ENCODE measurements at places on chromosomes 7 and 10.

DNA sequence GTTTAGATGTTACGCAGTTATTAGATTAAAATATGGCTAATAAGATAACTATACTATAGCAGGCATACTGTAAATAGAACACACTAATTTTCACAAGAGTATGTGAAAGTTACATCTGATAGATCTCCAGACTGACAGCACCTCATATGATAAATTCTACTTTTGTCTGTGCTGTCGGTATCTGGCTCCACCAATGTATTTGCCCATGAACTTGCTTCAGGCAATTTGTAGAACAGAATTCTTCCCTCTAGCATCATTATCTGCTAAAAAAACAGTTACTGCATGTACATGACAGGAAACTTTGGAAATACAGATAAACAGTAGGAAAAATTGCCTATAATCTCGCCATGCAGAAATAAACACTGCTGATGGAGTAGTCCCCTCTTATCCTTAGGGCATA is 137.7 kb downstream of the WNT2 start:
- DNase-seq, result no peak

GRCh38 chr7:2009541-2010001 is 223.2 kb downstream of the MAD1L1 start:
- DNase-seq, result no peak

- no peak for DNase-seq
Measured at GRCh38 chr7:44622342-44623151, 16.1 kb downstream of the OGDH start.

GRCh38 chr7:2572101-2572842 is 13.5 kb downstream of the IQCE start:
- DNase-seq, result no peak

- DNase-seq, result no peak
Measured at GRCh38 chr7:43905956-43906330, 453 bp downstream of the URGCP start.

DNA sequence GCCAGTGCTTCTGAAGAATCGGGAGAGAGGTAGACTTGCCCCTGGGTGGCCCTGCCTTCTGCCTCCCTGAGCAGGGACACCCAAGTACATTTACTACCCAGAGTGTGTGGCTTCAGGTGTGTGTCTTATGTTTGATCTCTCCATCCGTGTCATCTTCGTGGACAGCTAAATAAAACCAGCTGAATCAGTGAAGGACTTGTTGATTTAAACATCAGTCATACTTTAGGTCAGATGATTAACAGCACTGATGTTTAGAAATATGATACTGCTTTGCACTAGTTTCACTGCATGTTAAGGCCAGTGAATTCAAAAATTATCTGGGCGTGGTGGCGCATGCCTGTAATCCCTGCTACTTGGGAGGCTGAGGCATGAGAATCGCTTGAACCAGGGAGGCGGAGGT is 4.0 kb downstream of the MTG1 start:
- no peak for DNase-seq

GRCh38 chr7:135169964-135170273 is 588 bp downstream of the CYREN start:
- no peak for DNase-seq

DNA sequence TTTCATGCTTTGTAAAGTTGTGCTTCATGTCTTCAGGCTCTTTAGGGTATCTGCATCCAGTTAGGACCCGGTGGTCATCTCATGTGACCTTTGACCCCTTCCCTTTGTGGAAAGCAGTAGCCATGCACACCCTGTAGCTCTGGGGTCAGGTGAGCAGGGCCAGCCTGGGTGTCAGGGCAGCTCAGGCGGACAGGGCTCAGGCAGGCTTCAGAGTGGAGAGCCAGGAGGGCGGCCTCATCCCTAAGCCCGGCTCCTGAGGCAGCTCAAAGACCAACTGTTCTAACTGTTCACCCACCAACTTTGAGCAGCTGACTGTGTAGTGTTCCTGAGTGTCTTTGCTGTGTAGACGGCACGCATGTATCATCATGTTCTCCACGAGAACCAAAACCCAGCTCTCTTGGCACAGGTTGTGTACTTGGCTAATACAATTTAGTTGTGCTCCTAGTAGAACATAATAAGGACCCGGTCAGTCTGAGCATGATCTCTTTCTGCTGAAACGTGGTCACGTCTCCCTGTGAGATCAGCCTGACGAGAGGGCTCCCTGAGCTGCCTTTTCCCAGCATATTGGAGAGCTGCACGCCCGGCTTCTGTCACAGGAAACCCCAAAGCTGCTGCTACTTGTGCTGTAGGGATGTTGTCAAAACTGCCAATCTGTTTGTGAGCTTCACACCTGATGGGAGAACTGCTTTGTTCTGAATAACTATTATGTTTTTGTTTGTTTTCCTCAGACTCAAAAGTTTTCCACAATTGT is 30.0 kb downstream of the EEPD1 start:
- no peak for DNase-seq

DNA sequence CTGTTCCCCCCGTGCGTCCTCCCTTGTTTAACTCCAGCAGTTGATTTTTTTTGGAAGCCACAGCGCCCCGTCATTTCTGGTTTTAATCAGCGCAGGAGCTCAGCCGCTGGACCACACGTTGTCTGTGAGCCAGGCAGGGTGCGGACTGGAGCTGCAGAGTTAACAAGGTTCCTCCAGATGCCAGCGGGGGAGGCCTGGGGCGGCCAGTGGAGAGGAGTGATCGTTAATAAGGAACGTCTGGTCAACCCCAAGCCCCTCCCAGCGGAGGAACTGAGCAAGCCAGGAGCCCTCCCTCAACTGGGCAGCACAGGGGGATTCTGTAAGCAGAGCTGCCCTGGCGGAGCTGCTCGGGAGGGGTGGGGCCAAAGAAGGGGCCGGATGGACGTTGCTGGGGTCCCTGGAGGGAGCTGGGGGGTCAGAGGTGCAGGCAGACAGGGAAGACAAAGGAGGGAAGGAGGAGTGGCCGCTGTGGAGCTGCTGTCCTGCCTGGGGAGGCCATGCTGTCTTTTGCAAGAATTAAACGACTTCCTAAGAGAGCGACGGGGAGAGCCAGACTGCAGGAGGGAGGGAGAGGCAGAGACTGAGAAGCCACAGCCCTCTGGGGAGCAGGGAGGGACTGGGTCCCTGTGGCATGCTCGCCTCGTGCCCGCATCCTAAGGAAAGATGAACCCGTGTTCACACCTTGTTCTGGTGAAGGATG is 537.1 kb upstream of the FOXK1 start:
- no peak for DNase-seq

GRCh38 chr10:71720288-71720687 is 710 bp upstream of the C10orf105 start:
- no peak for DNase-seq

DNA sequence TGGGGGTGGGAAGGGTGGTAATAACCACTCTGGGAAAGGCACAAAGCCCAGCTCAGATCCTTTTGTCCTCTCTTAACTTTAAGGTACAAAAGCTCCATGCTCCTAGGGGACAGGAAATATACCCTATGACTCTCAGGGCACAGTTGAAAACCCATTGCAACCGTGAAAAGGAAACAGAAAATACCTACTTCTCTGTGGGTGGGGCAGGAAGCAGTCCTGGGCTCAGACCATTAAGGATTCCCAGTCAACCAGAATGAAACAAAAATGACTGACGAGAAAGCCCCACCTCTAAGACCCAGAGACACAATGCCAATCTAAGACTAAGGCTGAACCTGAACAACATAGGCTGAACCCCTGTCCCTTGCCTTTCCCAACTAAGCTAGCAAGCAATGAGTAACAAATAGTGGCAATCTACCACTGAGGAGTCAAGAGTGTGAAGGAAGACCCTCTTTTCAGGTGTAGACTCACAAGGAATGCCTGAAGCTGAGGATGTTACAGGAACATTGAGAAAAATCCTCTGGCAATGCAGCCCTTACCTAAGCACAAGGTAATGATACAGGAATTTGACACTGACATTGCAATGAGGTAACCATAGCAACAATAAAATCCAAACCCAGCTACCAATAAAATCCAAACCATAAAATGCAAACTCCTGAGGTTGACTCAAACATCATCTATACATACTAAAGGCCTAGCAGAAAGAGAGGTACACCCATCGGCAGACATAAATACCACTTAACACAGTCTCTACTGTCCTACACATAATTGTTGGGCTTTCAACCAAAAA is 380.1 kb downstream of the HPSE2 start:
- DNase-seq, result no peak

- no peak for DNase-seq
Measured at GRCh38 chr7:37420946-37421695, 27.5 kb downstream of the ELMO1 start.

DNA sequence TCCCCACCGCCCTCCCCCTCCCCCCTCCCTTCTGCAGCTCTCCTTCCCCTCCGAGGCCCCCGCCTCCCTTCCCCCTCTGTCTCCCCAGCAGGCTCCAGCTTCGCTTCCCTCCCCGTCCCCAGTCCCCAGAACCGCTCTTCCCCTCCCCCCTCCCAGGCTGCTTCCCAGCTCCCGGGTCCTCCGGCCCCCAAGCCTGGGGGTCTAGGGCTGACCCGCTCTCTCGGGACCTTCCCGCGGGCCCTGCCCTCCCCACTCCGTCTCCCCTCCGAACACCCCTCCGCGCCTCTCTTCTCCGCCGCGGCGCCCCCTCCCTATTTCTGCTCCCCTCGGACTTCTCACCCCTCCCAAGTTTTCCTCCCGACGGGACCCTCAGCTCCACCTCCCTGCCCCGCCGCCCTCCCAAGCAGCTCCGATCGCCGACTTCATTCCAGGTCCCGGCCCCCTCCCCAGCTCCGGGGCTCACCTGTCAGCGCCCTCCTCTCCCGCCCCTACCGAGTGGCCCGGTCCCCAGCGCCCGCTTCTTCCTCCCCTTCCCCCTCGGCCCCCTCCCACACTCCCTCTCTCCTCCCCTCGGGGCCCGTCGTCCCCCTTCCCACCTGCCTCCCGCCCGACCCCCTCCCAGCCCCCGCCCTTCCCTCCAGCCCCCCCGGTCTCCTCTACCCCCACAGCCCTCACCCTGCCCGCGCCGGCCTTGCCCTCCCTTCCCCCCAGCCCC is 990 bp downstream of the ZNF467 start:
- DNase-seq, result no peak

DNA sequence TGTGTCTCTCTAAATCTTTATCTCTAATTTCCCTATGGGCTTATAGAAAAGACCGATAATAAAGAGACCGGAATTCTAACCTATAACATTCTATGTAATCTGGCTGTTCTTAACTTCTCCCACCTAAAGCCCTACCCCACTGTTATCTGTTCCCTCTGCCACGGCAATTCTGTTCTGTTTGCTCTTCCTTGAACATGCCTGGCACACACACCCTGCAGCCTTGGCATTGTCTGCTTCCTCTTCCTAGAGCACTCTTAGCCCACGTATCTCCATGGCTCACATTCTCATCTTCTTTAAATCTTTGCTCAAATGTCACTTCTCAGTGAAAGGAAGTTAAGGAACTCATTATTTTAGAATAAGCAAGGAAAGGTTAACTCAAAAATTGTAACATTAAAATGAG is 309.2 kb downstream of the GPR158 start:
- DNase-seq, result no peak
